ENCODE measurements at places on chromosomes 1 and 21.

GRCh38 chr1:25030674-25031589, 100.9 kb upstream of the RUNX3 start:
- no peak for DNase-seq

- DNase-seq, result no peak
These were observed 243.1 kb upstream of the PKN2 start for GRCh38 chr1:88441022-88441421.

DNA sequence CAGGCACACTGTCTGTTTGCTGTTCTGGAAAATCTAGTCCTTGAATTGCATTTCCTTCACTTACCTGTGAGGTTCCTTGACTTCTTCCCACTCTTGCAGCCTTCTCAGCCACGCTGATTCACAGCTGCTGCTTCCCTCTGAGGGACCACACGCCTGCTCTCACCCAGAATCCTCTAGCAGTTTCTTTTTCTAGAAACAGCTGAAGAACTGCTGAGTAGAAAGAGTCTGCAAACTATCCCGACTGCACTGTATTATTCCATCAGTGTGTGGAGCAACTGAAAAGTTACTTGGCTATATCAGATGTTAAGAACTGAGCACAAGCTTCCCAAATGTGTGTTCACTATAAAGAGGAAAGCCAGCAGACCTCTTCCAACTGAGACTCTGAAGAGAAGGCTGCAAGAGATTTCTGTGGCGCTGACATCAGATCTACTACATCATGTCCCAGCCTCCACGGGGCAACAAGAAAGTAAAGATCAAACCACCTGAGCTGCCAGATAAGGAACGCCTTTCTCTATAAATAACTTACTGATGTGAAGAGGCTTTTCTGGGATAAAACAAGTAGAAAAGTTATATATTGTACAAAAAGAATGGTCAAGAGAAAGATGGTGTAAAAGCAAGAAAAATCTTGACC, 226.6 kb downstream of the RERE start:
- no peak for DNase-seq

GRCh38 chr21:25280061-25280460, 327.2 kb downstream of the MRPL39 start:
- DNase-seq, result no peak

DNA sequence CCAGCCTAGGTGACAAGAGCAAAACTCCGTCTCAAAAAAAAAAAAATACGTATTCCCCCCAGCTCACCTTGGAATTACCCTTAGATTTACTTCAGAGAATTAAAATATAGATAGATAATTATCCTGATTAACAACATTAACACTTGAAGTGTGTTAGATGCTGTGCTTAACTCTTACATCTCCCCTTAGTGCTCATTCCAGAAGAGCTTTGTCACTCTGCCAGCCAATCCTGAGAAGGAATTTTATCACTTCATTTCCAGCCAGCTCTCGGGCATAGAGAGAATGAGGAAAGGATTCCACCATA, 1.6 kb upstream of the SHC1 start:
- DNase-seq, result no peak

DNA sequence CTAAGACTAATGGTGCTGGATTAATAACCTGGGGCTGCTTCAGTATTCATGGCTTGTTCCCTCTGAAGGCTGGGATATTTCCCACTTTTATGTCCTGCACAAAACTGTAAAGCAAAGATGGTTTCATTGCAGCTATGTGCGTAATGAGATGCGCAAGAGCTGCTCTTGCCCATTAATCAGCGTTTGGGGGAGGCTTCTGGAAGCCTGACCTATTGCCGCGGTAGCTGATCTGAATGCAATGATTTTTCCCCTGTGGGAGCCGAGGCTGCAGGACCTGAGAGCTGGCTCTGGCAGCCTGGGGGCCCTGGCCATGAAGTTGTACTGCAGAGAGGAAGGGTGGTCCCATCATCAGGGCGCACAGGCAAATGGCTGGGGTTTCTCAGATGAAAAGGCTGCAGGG, 239.8 kb downstream of the CAMTA1 start:
- DNase-seq, result no peak

- DNase-seq, result no peak
These were observed 301.2 kb upstream of the SPAG17 start for GRCh38 chr1:118486199-118486598.

GRCh38 chr1:234091876-234092275, 187.4 kb downstream of the SLC35F3 start:
- DNase-seq, result no peak

DNA sequence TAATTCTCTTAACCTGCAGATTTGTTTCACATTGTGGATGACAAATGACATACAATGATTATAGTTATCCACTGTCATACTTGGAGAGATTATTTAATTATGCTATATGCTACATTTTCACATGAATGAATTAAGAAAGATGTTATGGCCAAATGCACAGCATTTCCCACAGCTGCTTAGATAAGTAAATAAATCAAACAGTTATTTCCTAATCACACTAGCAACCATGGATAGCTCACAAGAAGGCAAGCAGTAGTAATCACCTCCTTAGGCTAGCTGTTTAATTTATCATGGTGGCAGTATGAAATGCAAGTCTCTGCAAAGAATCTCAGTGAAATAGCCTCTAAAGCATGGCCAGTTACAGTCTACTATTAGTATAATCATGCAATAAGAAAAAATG, 1581.5 kb downstream of the NCAM2 start:
- DNase-seq, result no peak

DNA sequence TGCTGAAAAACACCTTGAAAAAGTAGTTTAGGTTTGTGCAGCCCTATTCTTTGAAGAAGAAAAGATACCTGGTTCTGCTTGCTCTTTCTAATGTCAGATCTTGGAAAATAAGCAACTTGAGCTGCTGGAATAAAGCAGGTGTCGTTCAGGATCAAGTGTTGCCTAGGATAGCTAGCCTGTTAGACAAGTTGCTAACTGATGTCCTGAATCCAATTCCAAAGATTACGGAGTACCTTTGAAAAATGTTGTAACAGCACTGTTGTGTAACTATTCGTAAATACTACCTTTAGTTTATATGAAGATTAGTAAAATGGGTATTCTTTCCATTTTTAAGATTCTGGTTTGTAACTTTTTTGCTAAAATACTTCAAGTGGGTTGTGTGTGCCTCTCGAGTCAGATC, 151.5 kb downstream of the CLEC20A start:
- no peak for DNase-seq

GRCh38 chr1:185244015-185244747, 72.9 kb downstream of the IVNS1ABP start:
- DNase-seq, result no peak

DNA sequence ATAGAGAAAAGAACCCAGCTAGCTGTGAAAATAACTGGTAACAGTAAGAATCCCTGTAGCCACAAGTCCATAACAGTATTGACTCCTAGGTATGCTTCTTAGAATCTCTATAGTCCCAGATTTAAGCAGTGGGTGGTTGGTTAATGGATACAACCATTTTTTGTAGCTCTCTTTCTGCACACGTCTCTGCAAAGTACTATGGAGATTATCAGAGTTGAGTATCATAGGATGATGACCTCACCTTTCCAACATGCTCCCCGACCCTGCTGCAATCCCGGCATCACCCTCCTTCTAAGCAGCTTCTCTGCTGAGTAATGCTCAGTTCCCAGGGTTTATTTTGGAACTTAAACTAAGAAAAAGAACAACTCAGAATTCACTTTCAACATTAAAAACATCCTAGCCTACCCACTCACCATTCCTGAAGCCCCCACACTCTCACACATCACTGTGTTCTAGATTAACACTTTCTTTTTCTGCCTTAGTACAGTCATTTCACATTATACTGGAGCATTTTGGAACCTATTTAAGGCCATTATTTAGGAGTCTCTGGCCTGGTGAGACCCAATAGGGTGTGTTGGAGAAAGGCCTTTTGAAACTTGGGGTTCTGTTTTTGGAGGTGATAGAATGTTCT, 2.7 kb downstream of the MLLT11 start:
- DNase-seq, result no peak

GRCh38 chr1:43977376-43978263, 1.4 kb upstream of the B4GALT2 start:
- DNase-seq, result no peak

GRCh38 chr1:110918016-110918415, 45.1 kb downstream of the CD53 start:
- no peak for DNase-seq

DNA sequence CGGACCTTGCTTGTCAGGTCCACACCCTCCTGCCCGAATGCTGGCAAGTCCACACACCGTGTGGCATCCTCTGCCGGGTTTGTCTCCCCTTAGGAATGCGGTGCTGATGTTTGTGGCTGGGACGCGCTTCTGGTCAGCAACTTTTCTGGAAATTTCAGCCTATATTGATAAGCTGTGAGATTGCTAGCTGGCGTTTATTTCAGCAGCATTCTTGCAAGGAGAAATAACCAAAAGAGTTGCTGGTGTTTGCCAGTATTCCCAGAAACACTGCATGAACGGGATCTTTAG, 601 bp downstream of the CEPT1 start:
- DNase-seq, result peak; percentile 51

DNA sequence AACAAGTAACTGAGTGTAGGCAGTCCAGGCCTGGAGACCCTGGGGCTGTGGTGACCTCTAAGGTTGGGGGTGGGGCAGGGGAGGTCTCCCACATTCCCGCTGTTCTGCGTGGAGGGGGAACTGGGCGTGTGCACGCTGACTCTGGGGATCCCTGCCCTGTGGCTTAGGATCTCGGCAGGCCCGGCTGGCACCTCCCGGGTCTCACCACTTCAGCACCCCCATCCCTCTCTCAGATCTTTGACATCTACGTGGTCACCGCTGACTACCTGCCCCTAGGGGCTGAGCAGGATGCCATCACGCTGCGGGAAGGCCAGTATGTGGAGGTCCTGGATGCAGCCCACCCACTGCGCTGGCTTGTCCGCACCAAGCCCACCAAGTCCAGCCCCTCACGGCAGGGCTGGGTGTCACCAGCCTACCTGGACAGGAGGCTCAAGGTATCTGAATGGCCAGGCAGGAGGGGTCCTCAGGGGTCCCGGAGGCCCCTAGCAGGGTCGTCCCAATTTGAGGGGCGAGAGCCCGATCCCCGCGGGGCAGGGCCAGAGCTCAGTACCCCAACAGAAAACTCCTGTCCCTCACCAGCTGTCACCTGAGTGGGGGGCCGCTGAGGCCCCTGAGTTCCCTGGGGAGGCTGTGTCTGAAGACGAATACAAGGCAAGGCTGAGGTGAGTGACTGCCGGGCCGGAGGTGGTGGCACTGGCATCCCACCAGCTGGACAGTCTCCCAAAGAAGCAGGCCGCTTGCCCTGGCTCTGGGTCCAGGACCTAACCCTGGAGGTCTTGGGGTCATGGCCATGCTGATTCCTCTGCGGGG, 68.7 kb downstream of the TRIM11 start:
- no peak for DNase-seq

DNA sequence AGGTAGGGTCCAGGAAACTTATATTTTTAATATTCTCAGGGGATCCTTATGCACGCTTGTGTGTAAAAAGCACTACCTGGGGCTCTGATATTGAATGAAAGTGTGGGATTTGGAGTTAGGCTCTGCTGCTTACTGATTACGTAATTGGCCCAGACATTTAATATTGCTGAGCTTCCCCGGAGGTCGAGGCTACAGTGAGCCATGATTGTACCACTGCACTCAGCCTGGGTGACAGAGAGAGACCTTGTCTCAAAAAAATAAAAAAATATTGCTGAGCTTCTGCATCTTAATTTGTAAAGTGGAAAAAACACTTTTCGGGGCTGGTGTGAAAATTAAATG, 62.2 kb upstream of the KIF26B start:
- no peak for DNase-seq

DNA sequence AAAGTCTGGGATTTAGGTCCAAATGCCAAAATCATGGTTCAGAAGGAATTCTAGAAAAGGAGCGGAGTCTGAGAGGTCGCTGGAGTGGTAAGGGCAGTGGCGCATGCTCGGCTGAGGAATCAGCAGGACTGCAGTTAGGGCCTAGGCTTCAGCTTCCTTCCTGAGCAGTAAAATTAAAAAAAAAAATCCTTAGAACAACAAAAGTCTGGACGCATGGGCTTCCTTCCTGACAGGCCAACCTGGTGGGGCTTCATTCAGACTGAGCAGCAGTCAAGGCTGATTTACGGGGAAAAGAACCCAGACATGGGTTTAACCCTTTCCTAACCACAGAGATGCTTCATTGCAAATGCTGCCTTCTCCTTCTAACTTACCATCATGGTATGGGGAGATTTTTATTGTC, 17.1 kb downstream of the RNF220 start:
- no peak for DNase-seq

- DNase-seq, result no peak
These were observed 70.3 kb downstream of the OMA1 start for GRCh38 chr1:58476179-58476578.

GRCh38 chr1:244353551-244354091, 98.1 kb downstream of the ADSS2 start:
- no peak for DNase-seq

GRCh38 chr21:45073301-45074047, 906 bp upstream of the ADARB1 start:
- peak; percentile 67 for DNase-seq

DNA sequence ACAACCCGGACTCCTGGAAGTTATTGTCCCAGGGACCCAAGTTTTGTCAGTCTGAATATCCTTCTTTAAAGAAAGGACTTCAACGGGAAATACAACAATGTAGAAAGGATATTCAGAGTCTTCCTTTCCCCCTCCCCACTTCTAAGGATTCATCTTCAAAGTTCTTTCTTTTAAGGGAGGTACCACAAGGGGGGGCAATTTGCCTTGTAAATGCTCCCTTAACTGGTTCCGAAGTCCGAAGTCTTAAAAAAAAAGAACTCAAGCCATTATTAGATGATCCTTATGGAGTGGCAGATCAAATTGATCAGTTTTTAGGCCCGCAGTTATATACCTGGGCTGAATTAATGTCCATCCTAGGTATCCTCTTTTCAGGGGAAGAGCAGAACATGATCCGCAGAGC, 47.0 kb downstream of the SERINC2 start:
- DNase-seq, result no peak

DNA sequence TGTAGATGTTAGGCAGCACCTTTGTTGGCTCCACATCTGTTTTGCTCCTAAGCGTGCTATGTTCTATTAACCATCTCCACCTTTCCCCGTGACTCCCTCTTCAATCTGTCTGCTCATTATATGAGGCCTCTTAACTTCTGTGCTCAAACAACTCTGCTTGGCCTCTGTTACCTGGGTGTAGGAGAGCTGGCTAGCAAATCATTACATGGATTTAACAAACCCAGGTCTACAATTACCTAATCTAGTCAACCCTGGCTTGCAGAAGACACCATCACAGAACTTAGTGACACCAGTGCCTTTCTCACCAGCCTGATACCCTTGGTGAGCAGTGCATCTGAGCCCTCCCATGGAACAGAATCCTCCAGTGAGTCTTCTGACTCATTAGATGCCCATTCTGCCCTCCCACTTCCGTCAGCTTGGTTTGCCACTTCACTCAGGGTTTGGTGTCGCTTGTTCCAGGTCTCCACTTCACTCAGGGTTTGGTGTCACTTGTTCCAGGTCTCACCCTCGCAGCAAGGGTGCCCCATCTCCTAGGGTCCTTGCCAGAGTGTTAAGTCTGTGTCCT, 92.0 kb upstream of the KIF26B start:
- DNase-seq, result no peak

Measured in T47D (cell line).